ENCODE measurements at places on chromosomes 6 and 20.

GRCh38 chr6:130517444-130517931 is 151.7 kb downstream of the TMEM200A start:
- no peak for DNase-seq

GRCh38 chr6:41671376-41671775 is 33.1 kb downstream of the MDFI start:
- DNase-seq = no peak

DNA sequence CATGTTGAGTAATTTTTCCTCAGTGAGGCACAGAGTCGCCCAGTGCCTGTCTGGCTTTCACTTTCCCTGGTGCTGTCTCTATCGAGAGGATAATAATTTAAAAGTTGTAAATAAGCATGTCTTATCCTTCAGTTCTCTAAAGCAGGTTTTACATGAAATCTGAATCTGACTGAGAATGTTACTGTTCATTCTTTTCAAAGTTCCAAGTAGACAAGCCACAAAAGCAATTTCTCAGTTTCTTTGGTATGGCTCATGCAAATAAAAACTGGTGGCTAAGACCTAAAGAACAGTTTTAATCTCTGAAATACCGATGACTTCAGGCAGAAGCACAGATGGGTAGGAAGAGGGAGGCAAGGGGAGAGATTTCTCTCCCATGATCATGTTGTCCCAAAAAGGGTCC is 87.6 kb upstream of the GCM1 start:
- DNase-seq = no peak

DNA sequence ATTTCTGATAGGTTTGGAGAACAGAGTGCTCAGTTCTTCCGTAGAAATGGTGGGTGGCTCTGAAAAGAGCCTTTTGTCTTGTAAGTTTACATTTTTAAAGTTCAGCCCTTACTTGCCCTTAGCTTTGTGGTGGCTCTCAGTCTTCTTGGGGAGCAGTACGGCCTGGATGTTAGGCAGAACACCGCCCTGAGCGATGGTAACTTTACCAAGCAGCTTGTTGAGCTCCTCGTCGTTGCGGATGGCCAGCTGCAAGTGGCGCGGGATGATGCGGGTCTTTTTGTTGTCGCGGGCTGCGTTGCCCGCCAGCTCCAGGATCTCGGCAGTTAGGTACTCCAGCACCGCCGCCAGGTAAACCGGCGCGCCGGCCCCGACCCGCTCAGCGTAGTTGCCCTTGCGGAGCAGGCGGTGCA is 19.5 kb downstream of the OR2B2 start:
- DNase-seq = no peak

- DNase-seq = no peak
These were observed 19.3 kb upstream of the LY86 start for GRCh38 chr6:6569096-6569810.

DNA sequence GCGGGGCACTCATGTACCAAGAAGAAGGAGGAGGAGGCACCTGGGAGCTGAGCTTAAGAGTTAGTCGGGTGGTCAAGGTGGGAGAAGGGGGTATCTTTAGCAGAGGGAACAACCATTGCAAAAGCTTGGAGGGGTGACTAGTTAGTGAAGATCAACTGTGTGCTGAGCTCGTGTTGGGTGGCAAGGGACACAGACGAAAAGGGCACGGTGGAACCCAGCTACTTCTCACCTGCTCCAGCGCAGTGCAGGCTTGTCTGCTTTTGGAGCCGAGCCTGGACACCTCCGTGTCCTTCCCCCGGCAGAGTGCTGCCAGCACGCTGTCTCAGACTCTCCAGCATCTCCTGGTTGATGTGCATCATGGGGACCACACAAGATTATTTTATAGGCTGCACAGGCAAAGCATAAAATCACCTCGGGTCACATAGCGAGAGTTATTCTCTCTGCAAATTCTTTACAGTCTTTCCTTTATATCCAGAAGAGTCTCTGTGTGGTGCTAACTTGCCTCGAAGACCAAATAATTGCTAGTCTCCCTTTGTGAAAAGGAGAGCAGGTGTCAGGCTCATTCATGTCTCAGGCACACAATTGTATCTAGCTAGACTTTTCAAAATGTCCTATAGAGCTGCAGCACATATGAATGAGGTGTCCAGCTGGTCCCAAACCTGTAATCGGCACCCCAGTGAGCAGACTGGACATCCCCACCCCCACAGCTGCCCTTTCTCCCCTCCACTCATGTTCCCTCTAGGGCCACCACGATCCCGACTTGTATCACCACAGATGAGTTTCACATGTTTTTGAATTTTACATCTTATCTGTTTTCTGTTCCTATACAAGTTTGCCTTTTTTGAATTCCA is 123.4 kb downstream of the CEBPB start:
- DNase-seq = no peak

GRCh38 chr20:20331817-20332216 is 36.1 kb upstream of the INSM1 start:
- DNase-seq = no peak

DNA sequence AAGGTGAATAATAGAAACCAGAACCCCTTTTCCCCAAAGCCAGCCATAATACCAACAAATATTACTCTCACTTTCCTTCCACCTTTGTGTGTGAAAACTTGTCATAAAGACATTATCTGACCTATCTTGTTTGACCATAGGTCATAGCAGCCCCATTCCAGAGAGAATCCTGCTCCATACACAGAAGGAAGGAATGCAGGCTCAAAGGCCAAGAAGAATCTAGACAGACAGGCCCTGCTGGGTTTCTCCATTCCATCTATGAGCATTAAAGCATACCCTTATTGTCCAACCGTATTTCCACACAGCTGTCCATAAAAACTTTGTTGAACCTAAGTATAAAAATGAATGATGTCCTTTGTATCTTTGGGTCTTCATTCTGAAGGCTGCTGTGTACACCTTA is 40.7 kb upstream of the KCNK5 start:
- DNase-seq = no peak

GRCh38 chr6:2959909-2960719 is 11.3 kb downstream of the SERPINB6 start:
- DNase-seq = peak; percentile 77

GRCh38 chr6:162644153-162644552 is 83.4 kb downstream of the PRKN start:
- no peak for DNase-seq

GRCh38 chr6:11092668-11093375 is 812 bp upstream of the SMIM13 start:
- DNase-seq = no peak

DNA sequence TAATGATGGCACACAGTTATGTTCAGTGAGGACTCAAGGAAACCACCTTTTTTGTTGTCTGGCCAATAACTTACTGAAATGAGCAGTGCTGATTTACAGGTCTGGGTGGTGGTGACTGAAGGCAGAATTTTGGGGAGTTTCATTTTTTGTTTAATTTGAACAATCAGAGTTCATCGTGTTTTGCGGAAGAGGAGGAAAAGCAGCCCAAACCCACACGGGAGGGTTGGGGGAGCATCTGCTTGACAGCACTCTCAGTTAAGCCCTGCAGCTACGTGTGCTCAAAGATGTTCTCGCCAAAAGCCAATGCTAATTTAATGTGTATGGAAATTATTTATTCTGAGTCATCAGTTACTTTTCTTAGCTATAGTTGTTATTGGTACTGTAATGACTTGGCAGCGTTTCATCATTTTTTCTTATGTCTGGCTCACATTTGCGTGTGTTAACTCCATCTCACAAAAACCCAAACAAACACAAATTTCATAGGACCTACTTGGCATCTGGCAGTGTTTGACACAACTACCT is 89.2 kb downstream of the UST start:
- no peak for DNase-seq

- DNase-seq = no peak
These were observed 1.9 kb downstream of the ASF1A start for GRCh38 chr6:118895859-118896258.

GRCh38 chr6:137416376-137417109 is 77.7 kb downstream of the OLIG3 start:
- peak; percentile 64 for DNase-seq

DNA sequence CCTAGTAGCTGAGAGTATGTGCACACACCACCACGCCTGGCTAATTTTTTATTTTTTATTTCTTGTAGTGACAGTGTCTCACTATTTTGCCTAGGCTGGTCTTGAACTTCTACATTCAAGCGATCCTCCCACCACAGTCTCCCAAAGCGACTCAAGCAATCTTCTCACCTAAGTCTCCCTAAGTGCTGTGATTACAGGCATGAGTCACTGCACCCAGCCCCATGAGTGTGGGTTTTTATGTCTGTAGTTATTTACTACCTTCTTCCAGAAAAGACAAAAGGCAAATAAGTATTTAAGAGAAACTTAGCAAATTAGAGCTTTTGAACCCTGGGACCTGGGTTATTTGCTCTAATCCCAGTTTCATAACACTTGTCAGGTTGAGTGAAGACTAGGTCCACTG is 92.3 kb upstream of the HCRTR2 start:
- DNase-seq = no peak

DNA sequence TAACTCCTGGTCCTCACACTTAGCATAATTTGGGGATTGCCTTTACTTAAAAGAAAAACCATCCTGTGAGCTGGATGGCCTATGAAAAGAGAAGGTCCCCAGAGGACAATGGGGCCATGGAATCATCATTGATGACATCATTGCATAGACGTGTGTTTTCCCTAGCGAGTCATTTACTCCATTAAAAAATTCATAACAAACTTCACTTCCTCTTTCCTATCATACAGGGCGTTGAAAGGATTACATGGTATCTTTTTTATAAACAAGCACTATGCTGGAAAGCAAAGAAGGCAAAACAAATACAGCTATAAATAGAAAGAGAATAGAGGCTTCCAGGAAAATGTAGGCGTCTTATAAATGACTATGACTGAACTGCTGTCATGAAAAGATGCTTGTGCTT is 11.3 kb upstream of the COL12A1 start:
- no peak for DNase-seq

GRCh38 chr6:163741743-163742363 is 327.3 kb downstream of the QKI start:
- DNase-seq = peak; percentile 21

GRCh38 chr6:390914-391558 is 516 bp upstream of the IRF4 start:
- DNase-seq = peak; percentile 57

DNA sequence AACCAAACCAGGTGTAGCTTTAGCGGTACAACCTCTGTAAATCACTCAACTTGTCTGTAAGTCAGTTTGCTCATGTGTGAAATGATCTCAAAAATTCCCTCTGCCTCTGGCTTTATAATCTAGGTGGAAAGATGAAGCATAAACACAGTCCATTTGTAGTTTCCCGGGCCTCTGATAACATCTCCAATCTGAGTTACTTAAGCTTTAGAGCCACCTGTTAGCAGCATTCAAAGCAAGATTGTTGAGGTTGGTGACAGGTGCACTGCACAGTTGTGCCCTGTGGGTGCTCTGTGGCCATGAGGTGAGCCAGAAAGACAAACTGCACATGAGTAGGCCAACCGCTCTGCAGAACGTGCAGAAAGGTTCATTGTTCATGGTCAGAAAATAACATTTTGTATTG is 53.7 kb downstream of the MOCS1 start:
- no peak for DNase-seq

GRCh38 chr6:32178547-32179440 is 589 bp downstream of the RNF5 start:
- DNase-seq = peak; percentile 51

- DNase-seq = no peak
These were observed 5.2 kb upstream of the C20orf203 start for GRCh38 chr20:32678948-32679347.

DNA sequence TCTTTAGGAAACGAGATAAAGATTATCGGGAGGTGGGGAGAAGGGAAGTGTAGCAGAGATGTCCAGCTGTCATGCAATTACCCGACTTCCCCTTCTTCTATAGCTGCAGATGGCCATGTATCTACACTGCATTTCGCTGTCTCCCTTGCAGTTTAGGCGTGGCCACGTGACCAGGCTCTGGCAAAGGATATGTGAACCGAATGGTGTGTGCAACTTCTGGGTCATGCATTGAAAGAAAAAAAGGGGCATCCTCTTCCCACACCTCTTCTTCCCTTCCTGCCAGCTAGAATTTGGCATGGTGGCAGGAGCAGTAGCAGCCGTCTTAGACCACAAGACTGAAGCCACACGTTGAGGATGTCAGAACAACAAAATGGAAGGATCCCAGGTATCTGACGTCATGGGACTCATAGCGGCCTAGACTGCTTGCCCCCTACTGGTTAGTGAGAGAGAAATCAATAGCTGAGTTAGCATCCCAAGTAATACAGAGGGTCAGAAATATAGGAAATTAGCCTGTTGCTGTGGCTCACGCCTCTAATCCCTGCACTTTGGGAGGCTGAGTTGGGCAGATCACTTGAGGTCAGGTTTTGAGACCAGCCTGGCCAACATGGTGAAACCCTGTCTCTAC is 32.8 kb downstream of the TCF15 start:
- no peak for DNase-seq

GRCh38 chr6:98467091-98467490 is 367.3 kb upstream of the POU3F2 start:
- no peak for DNase-seq

GRCh38 chr6:11128608-11129007 is 17.1 kb upstream of the ERVFRD-1 start:
- no peak for DNase-seq

DNA sequence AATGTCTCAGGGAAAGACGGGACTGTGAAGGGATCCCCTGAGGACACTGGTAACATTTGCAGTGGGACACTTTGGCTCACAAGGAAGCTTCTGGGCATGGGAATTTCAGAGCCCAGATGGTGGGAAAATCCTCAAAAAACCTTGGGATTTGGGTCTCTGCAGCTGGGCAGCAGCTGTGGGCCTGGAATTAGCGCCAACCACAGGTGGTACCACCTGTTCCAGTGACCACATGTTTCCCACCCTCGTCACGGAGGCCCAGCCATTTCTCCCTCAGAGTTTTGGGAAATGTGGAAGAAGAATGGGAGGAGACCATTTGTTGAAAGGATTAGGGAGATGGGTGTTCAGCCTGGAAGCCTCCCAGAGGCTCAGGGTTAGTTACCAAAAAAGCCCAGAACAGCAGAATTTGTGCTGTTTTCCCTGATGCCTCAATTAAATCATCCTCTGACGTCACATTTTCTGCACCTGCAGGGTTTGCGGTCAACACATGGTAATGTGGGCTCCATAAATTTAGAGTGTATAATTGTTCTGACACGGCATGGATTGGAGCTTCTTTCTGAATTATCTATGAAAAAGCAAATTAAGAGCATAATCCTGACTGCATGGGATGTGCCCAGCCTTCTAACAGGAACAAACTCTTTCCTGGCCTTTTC is 34.4 kb downstream of the EDN3 start:
- no peak for DNase-seq
